ENCODE measurements at places on chromosomes 11 and 22.
A peak's percentile ranks its signal among the peaks of the same experiment; 100 is the strongest.

GRCh38 chr11:120130991-120131760, 6.7 kb downstream of the TRIM29 start:
- no peak for DNase-seq

GRCh38 chr11:60887556-60887955, 18.8 kb downstream of the PRPF19 start:
- peak; percentile 42 for DNase-seq

DNA sequence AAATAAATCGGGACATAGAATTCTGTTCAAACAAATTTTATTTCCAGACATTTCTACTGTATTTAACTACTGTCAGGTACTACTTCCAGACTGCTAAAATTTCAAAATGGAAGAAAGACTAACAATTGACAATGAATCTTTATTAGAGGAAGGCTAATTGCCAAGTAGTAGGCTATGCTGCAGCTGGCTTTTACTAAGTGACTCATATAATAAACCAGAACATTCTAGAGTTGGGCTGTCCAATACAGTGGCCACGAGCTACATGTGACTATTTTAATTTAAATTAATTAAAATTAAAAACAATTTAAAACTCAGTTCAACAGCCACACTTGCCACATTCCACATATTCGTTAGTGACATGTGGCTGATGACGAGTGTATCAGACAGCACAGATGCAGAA, 27.6 kb downstream of the CHKA start:
- DNase-seq: no peak

DNA sequence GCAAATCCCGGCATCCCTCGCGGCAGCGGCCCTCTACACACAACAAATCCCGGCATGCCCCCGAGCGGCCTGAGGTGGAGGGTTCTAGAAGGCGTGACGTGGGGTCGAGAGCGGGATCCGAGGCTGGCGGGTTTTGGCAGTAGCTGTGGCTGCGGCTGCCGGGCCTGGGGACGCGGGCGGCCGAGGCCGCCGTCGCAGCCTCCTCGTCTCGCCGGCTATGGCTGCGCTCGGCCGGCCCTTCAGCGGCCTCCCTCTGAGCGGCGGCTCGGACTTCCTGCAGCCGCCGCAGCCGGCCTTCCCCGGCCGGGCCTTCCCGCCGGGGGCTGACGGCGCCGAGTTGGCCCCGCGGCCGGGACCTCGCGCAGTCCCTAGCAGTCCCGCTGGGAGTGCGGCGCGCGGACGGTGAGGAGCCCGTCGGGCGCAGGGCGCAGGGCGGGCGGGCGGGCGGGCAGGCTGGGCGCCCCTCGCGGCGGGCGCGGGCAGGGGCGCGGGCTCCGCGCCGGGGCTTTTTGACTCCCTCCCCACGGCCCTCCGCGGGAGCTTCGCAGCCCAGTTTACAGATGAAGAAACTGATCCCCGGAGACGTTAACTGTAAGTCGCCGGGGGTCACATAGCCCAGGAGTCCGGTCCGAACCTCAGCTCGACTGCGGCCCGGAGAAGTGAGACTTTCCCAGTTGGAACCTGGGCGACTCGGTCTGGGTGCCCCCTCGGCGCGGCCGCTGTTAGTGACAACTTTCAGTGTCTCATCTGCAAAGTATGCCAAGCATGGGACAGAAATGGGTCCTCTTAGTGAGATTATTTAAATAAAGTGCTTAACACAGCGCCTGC, at the start of gene CCDC117:
TSS of gene CCDC117 (plus strand) at position 63 of the 828 bp plus-strand sequence. CDS start at position 218, 155 bp downstream.
- DNase-seq: peak; percentile 81
